Vagina (tissue), 2 donors: ENCODE measurements at places on chromosomes 16 and 17.

GRCh38 chr17:77356109-77356689 is 215.4 kb downstream of the SEC14L1 start:
- H3K4me3 ChIP-seq: no peak overlapping the region
- H3K27ac ChIP-seq: peak overlapping the region; percentile 72
- H3K27me3 ChIP-seq: no peaks in the 10 kb centered on the region
- no peaks in the 10 kb centered on the region for H3K36me3 ChIP-seq
- peaks cover 45% of the 10 kb centered on the region for H3K4me1 ChIP-seq
- no peak for DNase-seq

- DNase-seq: no peak
- H3K4me3 ChIP-seq: no peak overlapping the region
- no peaks in the 10 kb centered on the region for H3K4me1 ChIP-seq
These were observed 10.6 kb upstream of the SRCIN1 start for GRCh38 chr17:38616361-38616760.

DNA sequence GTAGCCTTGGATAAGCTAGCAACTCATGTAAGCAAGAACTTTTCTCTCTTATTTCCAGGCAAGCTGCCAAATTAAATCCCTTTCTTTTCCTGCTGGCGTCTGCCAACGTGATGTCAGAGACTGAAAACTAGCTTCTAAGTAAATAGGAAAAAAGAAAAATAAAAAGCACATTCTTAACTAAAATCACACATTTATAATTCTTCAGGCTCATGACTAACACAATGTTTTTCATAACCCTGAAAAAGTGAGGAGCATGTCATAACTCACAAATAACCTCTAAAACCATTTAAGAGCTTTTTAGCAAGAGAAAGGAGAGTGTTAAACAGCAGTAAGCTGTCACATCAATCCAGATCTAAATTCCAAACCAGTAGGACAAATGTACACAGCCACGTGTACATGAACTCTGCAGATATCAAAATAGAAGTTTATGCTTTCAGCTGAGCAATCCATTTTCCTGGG is 110.0 kb downstream of the N4BP1 start:
- H3K4me1 ChIP-seq: peaks cover 54% of the 10 kb centered on the region
- H3K27ac ChIP-seq: peak overlapping the region; percentile 84
- H3K4me3 ChIP-seq: no peak overlapping the region
- H3K27me3 ChIP-seq: no peaks in the 10 kb centered on the region

- H3K27me3 ChIP-seq: no peaks in the 10 kb centered on the region
- no peak overlapping the region for H3K4me3 ChIP-seq
- peaks cover 18% of the 10 kb centered on the region for H3K4me1 ChIP-seq
- no peak overlapping the region for H3K27ac ChIP-seq
These were observed 28.2 kb downstream of the SLC39A11 start for GRCh38 chr17:73064084-73064938.

GRCh38 chr17:41530062-41531048 is 2.2 kb upstream of the KRT19 start:
- no peak for DNase-seq
- H3K36me3 ChIP-seq: peaks cover 1% of the 10 kb centered on the region
- H3K4me3 ChIP-seq: no peak overlapping the region
- H3K27ac ChIP-seq: peak overlapping the region; percentile 87

- H3K36me3 ChIP-seq: no peaks in the 10 kb centered on the region
- no peak for DNase-seq
- H3K27me3 ChIP-seq: no peaks in the 10 kb centered on the region
- no peak overlapping the region for H3K4me3 ChIP-seq
These were observed 10.1 kb downstream of the AFMID start for GRCh38 chr17:78197147-78197832.
